ENCODE measurements at places on chromosomes 13 and 19.
A peak's percentile ranks its signal among the peaks of the same experiment; 100 is the strongest.

DNA sequence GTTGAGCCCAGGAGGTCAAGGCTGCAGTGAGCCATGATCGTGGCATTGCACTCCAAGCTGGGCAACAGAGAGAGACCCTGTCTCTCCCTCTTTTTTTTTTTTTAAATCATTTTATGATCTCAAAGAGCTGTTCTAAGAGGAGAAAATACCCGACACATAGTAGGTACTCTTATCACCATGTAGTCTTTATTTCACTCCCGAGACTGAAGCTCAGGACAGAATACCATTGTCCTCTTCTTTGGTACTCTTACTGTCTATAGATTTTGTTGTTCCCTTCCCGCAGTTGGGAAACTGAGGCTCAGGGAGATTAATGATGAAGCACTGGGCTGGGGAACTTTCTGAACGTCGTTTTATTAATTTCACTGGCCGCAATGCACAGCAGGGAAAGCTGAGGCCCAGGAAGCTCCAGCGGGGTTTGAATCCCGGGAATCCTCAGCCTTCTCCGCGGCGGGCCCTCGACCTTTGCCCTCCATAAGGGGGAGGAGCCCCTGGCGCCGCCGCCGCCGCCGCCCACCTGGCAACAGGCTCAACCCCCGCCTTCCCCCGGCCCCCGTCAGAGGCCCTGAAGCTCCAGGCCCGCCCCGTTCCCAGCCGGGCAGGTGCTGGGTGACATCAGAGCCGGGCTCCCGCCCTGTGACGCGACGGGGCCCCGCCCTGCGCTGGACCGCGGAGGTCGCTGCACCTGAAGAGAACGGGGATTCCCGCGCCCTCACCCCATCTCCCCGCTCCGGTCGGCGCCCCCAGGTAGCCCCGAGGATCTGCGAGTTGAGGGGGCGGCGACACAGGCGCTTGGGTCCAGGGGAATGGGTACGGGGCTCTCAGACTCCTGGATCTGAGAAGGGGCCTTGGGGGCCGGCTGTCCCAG lies 1.6 kb downstream of the MYH14 start:
- peak; percentile 8 for DNase-seq

GRCh38 chr13:66468656-66469055 lies 761.5 kb downstream of the PCDH9 start:
- DNase-seq: no peak

DNA sequence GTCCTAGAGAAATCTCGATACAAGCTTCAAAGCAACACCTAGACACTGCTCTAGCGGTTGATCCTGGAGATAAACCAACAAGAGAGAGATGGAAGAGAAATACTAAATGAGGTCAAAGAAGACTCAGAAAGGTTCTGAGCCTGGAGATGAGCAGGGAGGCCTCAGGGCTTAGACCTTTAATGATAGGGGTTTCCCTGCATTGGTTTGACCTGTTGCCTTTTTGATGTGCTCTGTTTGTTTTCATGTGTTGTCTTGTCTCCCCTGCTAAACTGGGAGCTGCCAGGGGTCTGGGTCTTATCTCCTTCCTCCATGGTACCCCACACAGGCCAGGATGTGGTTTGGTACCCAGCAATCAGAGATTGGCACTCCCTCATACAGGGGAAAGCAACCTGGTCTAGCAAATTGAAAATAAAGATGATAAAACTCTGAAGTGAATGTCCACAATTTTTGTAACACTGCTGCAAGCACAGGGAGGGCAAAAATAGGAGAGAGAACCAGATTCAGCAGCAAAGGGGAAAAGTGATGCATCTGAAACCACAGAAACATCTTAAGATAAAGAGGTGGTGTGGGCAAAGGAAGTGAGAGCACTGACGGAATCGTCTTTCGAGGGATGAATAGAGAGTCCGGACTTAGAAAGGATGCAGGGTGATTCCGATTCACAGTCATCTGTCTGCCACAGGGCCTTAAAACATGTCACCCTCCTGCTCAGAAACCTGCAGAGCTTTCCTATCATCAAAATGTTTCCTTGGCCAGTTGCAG lies 3.5 kb downstream of the FFAR2 start:
- DNase-seq: peak; percentile 38

- DNase-seq: no peak
These were observed 247.9 kb downstream of the DACH1 start for GRCh38 chr13:71619096-71619495.

DNA sequence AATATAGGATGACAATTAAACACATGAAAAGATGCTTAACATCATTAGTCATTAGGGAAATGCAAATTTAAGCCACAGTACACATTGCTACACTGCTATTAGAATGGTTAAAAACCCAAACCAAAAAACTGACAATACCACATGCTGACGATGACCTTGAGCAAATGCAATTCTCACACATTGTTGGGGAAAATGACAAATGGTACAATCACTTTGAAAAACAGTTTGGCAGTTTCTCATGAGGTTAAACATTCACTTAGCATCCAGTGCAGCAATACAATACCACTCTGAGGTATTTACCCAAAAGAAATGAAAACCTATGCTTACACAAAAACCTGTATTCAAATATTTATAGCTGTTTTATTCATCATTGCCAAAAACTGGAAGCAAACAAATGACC lies 11.3 kb downstream of the FLT3 start:
- no peak for DNase-seq

DNA sequence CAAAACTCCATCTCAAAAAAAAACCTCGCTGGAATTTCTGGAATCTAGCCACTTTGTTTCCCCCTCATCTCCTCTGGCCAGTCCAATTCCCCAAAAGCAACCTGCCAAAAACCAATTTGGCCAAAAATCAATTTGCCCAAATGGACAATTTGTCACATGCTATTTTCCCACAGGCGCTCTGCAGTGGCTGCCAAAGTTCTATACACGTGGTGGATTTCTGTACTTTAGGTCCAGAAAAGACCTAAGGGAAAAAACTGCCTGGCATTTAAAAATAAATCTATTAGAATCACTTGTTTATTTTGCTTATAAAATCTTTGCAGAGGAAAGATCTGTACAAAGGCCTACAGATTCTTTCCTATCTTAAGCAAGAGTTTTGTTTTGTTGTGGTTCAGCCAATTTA lies 79.4 kb downstream of the MAP4K1 start:
- no peak for DNase-seq

GRCh38 chr13:23767838-23768237 lies 121.4 kb downstream of the MIPEP start:
- no peak for DNase-seq

DNA sequence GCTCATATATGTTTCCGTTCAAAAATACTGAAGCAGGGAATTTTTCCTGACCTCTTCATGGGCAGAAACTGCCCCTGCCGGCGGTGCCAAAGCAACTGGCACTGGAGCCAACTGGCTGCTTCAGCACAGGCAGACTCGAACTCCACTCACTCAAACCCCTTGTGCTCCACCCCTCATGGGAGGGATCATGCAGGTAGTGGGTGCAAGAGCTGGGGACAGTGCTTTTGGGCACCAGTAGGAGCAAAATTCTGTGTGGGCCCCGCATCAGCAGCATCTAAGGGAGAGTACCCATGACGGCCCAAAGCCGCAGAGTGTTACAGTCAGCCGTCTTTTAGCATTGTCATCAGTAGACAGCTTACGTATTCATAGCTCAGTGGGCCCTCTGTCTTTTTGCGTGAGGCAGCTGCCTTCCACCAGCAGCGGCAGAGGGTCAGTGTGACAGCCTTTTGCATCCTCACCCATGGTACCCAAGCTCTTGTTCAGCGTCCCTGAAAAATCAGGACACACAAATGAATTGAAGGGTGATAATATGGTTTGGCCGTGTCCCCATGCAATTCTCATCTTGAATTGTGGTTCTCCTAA lies 393.8 kb downstream of the SLITRK6 start:
- no peak for DNase-seq

- DNase-seq: no peak
These were observed 16.9 kb downstream of the TJP3 start for GRCh38 chr19:3725121-3725520.

- DNase-seq: no peak
These were observed 52.1 kb upstream of the EHD2 start for GRCh38 chr19:47661161-47661560.

GRCh38 chr13:37102896-37103295 lies 2.6 kb downstream of the CSNK1A1L start:
- no peak for DNase-seq

DNA sequence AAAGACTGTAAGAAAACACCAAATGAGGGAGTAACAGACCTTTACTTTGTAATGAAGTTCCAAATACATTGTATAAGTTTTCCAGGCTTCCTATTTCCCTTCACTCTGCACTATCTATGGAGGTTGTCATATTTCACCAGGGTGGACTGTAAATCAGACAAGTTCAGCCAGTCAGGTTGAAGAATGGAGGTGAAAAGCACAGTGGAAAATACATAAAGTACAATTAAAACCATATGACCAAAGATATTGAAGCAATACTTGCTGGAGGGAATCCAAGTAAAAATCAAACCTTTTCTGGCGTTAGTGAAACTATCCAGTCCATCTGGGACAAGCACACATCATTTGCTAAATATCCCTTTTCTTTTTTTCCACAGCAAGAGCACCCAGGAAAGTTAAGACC lies 3.2 kb downstream of the LHFPL6 start:
- DNase-seq: no peak

GRCh38 chr19:4971424-4971793 lies 2.5 kb downstream of the KDM4B start:
- peak; percentile 42 for DNase-seq

DNA sequence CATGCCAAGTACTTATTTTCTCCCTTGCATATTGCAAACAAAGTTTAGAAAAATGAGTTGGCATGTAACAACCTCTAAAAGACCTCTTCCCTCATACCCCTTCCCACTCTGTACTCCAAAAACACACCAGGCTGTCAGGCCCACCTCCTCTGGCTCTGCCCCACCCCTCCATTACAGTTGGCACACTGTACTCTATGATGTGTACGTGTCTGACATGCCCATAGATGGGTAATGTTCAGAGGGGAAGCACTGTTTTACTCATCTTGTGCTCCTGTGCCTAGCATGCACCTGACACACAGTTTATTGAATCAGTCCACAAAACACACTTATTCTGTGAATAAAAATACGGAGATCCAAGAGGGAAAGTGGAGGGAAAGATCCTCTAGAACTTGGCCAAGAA lies 45.6 kb downstream of the SERPINE3 start:
- DNase-seq: no peak

- DNase-seq: no peak
These were observed 88.4 kb downstream of the DNAJC15 start for GRCh38 chr13:43111559-43112400.

DNA sequence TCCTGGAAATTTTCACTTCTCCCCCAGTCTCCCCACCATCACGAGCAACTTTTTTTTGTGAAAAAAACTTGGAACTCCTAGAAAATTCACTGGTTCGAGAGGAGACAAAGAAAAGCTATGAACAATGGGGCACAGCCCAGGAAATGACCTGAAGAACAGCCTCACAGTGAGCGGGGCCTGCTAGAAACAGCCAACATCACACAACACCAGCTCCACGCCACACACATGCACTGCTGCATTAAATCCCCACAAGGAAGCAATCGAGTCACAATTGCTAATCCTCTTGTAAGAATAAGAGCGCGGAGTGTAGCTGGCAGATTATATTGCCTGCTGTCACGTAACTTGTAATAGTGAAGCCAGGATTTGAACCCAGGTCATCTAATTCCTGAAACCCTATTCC lies 48.8 kb downstream of the SLC7A1 start:
- DNase-seq: no peak

GRCh38 chr19:33147538-33147937 lies 15.6 kb downstream of the WDR88 start:
- no peak for DNase-seq

GRCh38 chr19:50326101-50326664 lies 3.0 kb downstream of the KCNC3 start:
- DNase-seq: no peak

DNA sequence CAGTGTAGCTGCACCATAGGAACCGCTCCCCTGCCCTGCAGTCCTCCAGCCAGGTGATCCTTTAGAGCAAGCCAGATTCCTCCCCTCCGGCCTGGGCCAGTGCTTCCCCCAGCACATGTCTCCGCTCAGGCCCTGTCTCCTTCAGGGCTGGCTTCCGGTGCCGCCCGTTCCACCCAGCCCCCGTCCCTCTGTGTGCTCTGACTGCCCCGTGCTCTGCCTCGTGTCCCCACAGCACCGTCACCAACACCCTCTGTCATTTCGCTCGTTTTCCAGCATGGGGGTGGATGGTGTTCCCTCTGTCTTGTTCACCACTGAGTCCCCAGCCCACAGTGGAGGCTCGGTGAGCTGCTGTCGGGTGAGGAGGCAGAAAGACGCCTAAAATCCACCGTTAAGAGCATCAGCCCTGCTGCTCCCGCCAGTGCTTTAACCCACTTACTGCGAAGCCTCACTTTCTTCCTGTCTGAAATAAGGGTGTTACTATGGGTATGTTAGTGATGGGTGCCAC lies 54.5 kb downstream of the TSSK6 start:
- DNase-seq: peak; percentile 74

- DNase-seq: no peak
These were observed 383.6 kb downstream of the SLITRK1 start for GRCh38 chr13:83498481-83499190.

GRCh38 chr19:21611659-21612402 lies 106.4 kb downstream of the ZNF429 start:
- no peak for DNase-seq

GRCh38 chr19:29404951-29405727 lies 120.7 kb upstream of the VSTM2B start:
- DNase-seq: no peak

GRCh38 chr19:57665261-57665806 lies 3.4 kb upstream of the ZSCAN4 start:
- DNase-seq: no peak

DNA sequence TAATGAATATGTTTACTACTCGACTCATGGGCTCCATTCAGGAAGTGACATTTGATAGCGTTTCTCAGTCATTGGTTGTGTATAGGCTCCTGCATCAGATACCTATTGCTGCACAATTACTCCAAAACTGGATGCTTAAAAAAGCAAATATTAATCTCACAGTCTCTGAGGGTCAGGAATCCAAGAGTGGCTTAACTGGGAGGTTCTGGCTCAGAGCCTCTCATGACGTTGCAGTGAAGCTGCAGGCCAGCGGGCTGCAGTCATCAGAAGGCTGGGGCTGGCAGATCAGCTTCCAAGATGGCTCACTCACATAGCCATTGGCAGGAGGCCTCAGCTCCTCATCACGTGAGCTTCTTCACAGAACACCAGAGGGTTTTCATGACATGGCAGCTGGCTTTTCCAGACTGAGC lies 525.1 kb upstream of the NBEA start:
- no peak for DNase-seq

GRCh38 chr13:31282741-31283455 lies 83.1 kb downstream of the B3GLCT start:
- no peak for DNase-seq

DNA sequence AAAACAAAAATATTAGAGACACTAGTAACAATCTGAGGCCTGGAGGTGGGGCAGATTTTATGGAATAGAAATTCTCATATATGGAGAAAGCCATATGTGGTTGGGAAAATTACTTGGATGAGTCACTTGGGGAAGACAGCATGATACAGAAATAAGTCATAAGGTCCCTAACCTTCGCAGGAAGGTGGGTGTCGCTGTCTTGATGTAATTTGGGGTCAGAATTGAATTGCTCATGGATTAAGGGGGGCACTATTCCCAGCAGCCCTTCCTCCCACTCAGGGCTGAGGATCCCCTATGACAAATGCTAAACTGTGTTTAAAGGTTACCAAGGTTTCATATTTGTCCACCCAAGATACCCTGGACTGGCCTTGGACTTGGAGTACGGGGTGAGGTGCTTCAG lies 5.0 kb downstream of the RDH8 start:
- no peak for DNase-seq

All from stimulated activated naive CD8-positive, alpha-beta T cell treated with anti-CD3 and anti-CD28 coated beads, Interleukin-15, Interleukin-2, amounts not matched to agents 100 U/mL and 50 U/mL, for 24 hours (primary cell).